Mononuclear cell (primary cell): ENCODE measurements at places on chromosomes 1 and 21. TPM values are rescaled to one million over a fixed set of nuclear protein-coding genes. Genes with fewer than 3 reads are reported as not detected.

Gene CHI3L2
- total RNA-seq: 12.9 TPM

Gene MAP3K21
- total RNA-seq: 2.4 TPM

Gene SPATA1
- 0.73 TPM for total RNA-seq

Gene CRP
- total RNA-seq: 0.42 TPM

Gene PRKAA2
- total RNA-seq: under 0.01 TPM

Gene PLPPR5
- total RNA-seq: under 0.01 TPM

Gene HRNR
- total RNA-seq: under 0.01 TPM

Gene PIK3CD
- 126 TPM for total RNA-seq

Gene HSD3B1
- not detected for total RNA-seq
